ENCODE measurements at places on chromosomes 13 and 19. TPM values are rescaled to one million over a fixed set of nuclear protein-coding genes. Genes with fewer than 3 reads are reported as not detected.

FGF14 gene
- total RNA-seq = not detected

GRCh38 chr13:28753208-28753892 lies 34.6 kb upstream of the SLC46A3 start:
- no peak for DNase-seq

DNA sequence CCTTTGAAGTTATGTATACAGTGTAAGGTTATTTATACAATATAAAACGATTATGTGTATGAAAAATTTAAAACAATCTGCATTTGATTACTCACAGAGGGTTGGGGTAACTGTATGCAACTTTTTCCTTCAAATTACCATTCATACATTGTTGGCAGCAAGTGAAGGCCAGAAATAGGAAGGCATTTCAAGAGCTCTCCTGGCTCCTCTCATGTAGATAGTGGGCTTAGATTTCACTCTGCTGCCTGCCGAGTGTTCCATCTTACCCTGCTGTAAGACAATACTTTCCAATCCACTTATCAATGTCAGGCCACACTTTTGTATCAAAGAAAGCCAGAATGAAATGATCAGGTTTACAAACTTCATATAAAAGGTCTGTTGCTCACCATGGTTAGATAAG lies 245.2 kb downstream of the DNAJC15 start:
- no peak for DNase-seq

GRCh38 chr19:1102407-1103131 lies 1.2 kb upstream of the GPX4 start:
- peak; percentile 70 for DNase-seq

DNA sequence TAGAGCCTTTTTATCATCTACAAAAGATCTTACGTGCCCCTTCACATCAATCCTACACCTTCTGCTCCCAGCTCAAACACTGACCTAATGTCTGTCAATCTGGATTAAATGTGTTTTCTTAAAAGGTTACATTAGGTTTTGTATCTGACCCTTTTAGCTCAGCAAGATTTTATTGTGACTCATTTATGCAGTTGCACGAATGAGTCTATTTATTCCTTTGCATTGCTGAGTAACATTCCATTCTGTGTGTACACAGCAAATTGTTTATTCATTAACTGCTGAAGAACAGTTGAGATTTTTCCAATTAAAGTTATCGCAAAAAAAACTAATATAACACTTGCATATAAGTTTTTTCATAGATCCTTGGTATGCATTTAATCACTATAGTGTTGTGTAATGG lies 253.9 kb upstream of the GPC6 start:
- no peak for DNase-seq

GRCh38 chr13:33081666-33082065 lies 65.4 kb downstream of the KL start:
- no peak for DNase-seq

DNA sequence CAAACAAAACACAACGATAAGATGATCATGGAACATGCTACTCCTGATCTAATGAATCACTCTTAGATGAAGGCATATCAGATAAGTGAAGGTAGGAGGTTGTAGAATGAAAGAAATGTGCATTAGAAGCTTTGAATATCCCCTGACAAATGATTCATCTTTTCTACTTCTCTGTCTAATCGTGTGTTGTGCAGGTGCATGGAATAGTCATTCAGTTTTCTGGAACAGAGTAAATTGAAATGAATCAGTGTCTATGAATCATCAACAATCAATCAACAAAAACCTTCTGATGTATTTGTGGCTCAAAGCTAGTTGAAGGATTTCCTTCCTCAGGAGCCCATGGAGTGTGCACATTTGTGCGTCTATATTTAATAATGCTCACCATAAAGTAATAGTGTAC lies 1290.4 kb upstream of the PCDH20 start:
- no peak for DNase-seq

GRCh38 chr19:34480971-34481841 lies at the start of gene WTIP:
TSS of gene WTIP (plus strand) at chr19:34481758. CDS start at chr19:34481975, 217 bp downstream.
- DNase-seq = no peak

DNA sequence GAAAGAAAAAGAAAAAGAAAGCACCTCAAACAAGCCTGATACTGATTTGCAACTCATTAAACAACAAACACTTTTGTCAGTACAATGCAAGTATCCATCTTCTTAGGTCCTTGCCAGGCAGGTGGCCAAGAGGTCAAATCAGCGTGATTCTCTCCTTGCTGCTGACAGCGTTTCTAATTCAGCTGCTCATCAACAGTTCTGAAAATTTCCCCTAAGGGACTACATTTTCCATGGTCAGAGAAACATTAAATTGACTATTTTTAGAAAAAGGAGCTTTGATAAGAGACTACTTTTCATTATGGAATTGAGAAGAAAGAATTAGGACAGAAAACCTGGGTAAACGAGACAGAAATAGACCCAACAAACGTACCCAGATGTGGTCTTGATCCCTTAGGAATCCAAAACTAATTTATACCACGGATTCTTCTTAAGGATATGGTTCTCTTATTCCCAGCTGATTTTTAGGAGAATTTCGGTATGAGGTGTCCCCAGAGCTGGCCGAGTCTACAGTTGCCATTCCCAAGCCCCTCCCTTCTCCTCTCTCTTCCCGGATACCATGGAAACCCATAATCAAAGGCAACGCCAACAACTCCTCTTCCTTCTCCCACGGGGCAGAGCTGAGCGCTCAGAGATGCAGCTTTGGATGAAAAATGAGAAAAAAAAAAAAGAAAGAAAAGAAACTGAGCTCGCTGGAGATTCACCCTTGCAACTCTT lies 29.5 kb upstream of the CEBPG start:
- no peak for DNase-seq

DNA sequence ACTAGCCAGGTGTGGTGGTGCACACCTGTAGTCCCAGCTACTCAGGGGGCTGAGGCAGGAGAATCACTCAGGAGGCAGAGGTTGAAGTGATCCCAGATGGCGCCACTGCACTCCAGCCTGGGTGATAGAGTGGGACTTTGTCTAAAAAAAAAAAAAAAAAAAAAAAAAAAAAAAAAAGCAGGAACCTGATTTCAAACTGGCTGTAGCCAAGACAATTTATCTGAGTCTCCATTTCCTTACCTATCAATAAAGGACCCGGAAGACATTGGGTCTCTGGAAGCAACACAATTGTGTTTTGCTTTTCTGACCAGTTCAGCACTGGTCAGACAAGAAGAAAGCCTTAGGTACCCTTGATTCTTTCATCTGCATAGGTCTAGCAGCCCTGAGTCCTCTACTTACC lies 491.0 kb downstream of the TBC1D4 start:
- DNase-seq = no peak

DNA sequence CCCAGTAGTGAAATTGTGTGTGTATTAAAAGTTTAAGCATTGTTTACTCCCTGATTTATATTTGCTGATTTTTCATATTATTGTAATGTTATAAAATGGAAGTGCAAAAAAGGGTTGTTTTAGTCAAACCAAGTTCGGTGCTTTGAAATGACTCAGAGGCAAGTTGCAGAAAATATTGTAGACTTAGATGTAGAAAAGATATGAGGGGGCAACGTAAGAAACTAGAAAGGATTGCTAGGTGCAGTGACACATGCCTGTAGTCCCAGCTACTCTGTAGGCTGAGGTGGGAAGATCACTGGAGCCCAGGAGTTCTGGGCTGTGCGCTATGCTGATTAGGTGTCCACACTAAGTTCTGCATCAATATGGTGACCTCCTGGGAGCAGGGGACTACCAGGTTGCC lies 16.1 kb upstream of the LPAR6 start:
- DNase-seq = no peak

DNA sequence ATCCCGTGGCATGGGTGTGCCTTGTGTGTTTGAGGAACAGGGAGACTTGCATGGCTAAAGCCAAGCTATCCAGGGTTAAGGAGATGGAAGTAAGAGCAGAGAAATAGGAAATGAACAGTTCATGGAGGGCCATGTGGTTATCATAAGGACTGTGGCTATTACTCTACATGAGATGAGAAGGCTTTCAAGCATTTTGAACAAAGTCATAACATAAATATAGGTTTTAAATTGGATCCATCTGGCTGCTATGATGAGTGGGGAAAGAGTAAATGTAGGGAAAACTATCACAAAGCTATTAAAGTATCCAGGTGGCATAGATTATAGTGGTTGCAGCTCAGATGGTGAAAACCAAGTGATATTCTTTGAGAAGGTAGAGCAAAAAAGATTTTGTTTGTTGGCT lies 184.1 kb downstream of the PCDH17 start:
- DNase-seq = no peak

GRCh38 chr19:14505488-14506239 lies 9.7 kb upstream of the GIPC1 start:
- peak; percentile 68 for DNase-seq

- DNase-seq = no peak
Observed at GRCh38 chr19:2164020-2164998, 576 bp downstream of the DOT1L start.

RUBCNL gene
- 0.69 TPM for total RNA-seq

OVOL3 gene
- total RNA-seq = not detected

TEKTIP1 gene
- total RNA-seq = 5.7 TPM

ISOC2 gene
- 2.2 TPM for total RNA-seq

ERICH6B gene
- not detected for total RNA-seq

CLASRP gene
- 154 TPM for total RNA-seq

PALM gene
- total RNA-seq = not detected

DNA sequence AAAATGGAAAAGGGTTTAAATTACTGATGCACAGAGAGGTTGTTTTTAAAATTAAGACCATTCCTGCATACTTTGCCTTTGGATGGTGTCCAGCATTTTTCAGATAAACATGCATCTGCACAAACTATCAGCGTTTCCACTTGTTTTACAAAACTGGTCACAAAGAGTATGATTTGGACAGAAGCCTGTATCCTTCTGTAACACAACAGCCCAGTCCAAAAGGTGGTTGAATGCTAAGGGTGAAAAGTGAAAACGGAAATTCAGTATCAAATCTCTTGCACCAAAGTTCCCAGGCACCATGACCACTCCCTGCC lies 21.7 kb upstream of the DOCK9 start:
- DNase-seq = no peak

DNA sequence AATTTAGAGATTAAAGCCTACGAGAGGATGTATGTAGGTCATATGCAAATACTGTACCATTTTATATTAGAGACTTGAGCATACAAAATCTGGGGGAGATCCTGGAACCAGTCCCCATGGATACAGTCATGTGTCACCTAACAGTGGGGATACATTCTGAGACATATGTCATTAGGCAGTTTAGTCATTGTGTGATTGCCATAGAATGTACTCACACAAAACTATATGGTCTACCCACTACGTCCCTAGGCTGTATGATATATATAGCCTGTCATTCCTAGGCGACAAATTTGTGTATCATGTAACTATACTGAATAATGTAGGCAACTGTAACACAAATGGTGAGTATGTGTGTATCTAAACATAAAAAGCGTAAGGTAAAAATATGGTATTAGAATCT lies 62.8 kb downstream of the WDFY2 start:
- DNase-seq = no peak

BEST2 gene
- not detected for total RNA-seq

SELENOV gene
- not detected for total RNA-seq

SERP2 gene
- not detected for total RNA-seq

GRCh38 chr13:87810920-87811344 lies 139.8 kb downstream of the SLITRK5 start:
- DNase-seq = no peak

DNA sequence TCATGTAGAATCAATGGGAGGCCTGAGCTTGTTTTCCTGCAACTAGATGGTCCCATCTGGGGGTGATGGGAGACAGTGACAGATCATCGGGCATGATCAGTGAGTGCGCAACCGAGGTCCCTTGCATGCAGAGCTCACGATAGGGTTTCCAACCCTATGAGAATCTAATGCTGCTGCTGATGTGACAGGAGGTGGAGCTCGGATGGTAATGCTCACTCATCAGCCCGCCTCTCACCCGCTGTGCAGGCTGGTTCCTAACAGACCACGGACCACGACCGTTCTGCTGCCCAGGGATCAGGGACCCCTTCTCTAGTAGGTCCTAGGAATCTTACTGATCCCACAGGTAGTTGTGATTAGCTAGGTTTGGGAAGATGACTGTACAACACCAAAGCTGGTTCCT lies 23.5 kb upstream of the GARRE1 start:
- DNase-seq = no peak

GRCh38 chr19:40321076-40321475 lies 27.1 kb downstream of the C19orf47 start:
- DNase-seq = no peak

GRCh38 chr19:35887197-35887596 lies 13.1 kb downstream of the NFKBID start:
- DNase-seq = no peak

DNA sequence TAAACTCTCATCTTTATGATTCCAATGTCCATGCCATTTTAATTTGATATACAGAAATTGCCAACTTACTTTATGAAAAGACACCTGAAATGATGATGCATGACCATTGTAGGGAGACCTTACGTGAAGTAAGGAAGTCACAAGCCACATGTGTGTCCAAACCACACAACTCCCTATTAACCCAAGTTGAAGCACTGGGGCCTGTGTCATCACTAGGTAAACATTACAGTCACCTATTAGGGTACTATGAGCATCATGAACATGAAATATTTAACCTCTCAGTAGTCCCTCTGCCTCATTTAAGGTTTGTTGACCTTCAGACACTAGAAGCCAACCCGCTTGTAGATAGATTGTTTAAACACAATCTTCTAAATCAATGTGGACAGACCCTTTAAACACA lies 576.9 kb downstream of the IRS2 start:
- no peak for DNase-seq

DNA sequence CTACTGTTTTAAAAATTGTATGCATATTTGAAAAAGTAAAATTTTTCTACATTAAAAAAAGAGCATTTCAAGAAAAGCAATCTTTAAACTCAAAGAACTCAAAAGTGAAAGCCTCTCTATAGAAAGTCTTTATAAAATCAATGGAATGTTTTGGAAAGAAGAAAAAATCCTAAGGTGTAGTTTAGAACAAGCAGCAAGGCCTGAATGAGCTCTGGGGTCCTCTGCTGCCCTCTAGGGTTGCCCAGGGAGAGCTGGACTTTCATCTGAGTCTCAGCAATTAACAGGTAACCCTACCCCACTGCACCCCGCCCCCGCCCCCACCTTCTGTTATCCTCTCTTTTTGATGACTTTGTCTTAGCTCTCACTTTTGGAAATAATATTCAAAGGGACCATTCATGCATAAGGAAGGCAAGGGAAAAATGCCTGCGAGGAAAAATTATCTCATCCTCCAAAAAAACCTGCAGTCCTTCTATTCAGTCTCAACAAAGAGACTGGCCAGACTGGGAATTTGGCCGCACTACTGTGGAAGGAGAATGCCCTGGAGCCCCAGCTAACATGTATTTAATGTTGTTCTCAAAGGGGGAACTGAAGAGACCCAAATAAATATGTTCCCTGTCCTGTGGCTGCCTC lies 24.1 kb downstream of the SLC25A30 start:
- DNase-seq = peak; percentile 60

- DNase-seq = no peak
Observed at GRCh38 chr19:19321141-19321577, 530 bp downstream of the MAU2 start.

ZNF83 gene
- total RNA-seq = 60.2 TPM

- no peak for DNase-seq
Observed at GRCh38 chr13:98221234-98221633, 44.2 kb upstream of the RNF113B start.

DNA sequence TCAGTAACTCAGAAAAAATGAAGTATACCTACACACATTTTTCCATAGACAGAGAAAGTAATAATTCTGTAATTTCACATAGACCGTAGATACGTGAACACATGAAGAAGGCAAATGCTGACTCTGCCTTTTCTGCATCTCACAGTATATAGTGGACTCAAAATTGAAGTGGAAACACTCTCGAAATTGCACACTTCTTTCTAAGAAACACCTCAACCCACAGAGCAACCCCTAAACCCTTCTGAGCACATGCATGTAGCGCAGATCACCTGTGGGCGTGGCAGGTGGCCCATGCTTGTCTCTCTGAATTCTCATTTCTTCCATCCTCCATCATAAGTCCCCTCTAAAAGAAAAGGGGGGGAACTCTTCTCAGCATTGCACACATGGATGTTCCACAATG lies 34.7 kb downstream of the COL4A1 start:
- no peak for DNase-seq

All from CD4-positive, alpha-beta T cell (primary cell).